Cortex of kidney (tissue), 1 donor: ENCODE measurements at places on chromosomes 12 and 14.

- DNase-seq: no peak
Observed at GRCh38 chr12:108640802-108641445, 7.2 kb upstream of the SELPLG start.

GRCh38 chr14:46985529-46986380, 334.2 kb upstream of the RPL10L start:
- DNase-seq: no peak

GRCh38 chr12:75571204-75571603, 59.8 kb upstream of the KRR1 start:
- DNase-seq: no peak

- no peak for DNase-seq
Observed at GRCh38 chr12:13891902-13892301, 89.5 kb downstream of the GRIN2B start.

GRCh38 chr14:89915114-89915878, 39.2 kb downstream of the EFCAB11 start:
- no peak for DNase-seq

GRCh38 chr12:62379026-62379722, 87.5 kb upstream of the MON2 start:
- no peak for DNase-seq

GRCh38 chr12:3034067-3034750, 43.0 kb upstream of the TSPAN9 start:
- no peak for DNase-seq

GRCh38 chr14:68718023-68718990, 74.6 kb downstream of the ZFP36L1 start:
- DNase-seq: no peak

DNA sequence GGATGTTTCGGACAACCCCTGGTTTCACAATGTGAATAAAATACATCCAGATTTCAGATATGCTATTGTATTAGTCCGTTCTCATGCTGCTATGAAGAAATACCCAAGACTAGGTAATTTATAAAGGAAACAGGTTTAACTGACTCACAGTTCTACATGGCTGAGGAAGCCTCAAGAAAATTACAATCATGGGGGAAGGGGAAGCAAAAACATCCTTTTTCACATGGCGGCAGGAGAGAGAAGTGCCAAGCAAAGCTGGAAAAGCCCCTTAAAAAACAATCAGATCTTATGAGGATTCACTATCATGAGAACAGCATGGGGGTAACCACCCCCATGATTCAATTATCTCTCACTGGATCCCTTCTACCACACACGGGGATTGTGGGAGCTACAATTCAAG, 451.7 kb downstream of the MDGA2 start:
- no peak for DNase-seq

DNA sequence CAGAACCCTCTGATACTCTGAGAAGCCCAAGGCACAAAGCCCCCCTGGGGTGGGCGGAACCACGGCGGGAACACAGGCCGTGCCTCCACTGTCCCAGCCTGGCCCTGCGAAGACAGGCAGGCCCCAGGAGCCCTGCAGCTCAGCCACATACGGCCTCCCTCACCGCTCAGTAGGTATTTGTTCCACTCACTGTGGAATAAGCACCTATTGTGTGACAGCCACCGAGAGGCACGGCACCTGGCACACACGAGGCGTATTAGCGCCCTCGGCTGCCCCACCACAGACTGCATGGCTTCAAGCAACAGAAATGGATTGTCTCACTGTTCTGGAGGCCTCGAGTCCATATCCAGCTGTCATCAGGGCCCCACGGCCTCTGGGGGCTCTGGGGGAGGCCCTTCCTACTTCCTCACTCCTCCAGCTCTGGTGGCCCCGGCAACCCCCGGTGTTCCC, 66.3 kb downstream of the NCOR2 start:
- DNase-seq: no peak

- no peak for DNase-seq
Observed at GRCh38 chr12:15788233-15789219, 662 bp downstream of the EPS8 start.

DNA sequence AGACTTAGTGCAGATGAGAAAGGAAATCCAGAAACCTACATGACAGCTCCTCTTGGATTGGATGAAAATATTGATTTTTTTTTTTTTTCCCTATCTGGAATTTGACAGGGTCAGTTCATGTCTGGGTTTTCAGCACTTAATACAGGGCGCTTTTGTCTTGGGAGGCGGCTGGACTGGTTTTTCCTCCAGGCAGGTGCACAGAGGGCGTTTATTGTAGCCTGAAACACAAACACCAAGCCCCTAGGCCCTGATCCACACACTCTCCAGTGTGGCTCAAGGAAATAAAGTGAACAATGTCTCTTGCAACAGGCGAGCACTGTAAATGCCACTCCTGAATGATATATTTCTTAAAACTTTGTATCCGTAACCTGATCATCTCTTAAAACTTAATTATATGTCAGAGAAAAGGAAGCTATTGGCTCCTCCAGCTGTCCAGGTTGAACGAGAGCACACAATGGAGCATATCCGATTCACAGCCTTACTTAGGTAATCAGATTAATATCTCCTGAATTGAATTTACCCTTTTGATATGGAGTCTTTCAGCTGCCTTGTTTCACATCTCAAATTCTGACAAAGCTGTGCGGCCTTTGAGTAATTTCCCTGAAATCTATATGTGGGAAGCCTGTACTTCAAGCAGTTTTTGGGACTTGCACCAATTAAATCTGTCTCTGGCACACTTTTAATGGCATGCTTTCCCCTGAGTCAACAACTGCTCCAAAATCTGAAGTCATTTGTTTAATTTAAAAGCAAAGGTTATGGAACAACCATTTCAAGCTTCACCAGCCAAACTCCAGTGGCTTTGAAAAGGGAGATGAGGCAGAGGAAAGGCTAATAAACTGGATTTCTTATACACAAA, 485.7 kb downstream of the ZFP36L1 start:
- no peak for DNase-seq

DNA sequence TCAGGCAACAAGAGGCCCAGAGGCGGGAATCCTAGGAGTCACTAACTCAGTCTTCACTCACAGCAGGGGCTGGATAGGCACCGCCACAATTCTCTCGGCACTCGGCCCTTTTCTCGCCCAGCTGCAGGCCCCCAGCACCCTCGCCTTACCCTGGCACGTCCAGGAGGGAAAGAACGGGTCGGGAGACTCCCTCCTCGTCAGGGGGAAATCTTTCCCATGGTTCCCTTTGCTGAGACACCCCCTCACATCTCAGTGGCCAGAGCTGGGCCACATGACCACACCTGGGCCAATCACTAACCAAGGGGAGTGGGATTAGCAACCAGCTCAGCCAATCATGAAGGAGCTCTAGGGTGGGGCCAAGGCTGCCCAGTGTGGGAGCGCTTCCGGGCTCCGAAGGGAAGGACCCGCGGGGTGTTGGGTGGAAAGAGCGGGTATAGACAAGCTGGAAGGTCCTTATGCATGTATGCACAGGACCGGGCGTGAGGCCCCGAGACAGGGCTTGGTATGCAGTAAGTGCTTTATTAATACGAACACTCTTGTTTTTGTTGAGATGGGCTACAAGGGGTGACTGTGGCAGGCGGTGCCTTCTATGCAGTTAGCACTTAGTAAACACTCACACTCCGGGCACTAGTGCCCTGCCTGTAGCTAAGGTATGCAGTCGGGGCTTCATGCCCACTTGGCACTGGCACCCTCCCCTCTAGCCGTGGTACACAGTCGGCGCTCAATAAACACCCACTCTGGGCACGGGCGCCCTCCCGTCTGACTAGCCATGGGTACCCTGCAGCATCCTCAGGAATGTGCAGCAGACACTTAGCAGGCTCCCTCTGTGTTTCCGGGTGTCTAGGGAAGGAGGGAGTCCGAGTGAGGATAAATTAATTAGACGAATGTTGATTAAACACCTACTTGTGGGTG, 40.3 kb downstream of the ADGRD1 start:
- no peak for DNase-seq

GRCh38 chr12:131547555-131547954, 163.3 kb upstream of the SFSWAP start:
- no peak for DNase-seq

GRCh38 chr12:95497031-95497430, 23.1 kb downstream of the METAP2 start:
- DNase-seq: no peak

DNA sequence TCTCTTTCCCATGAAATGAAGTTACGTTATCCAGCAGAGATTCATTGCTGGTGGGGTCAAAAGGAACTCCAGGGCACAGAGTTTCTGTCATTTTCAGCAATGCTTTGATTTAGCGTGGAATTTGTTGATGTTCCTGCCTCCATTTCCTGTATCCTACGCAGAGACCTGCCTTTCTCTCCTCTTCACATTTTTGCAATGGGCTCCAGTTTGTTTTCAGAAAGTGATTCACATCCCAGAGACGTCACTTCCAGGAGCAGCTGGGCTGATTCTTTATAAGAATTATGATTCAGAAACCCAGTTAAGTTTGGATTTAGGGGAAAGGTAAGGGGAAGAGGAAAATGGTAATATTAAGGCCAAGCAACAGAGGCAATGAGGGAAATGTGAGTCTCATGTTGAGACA, 11.6 kb downstream of the RNASE10 start:
- DNase-seq: no peak

- no peak for DNase-seq
Observed at GRCh38 chr12:129520739-129521138, 383.1 kb downstream of the TMEM132D start.

DNA sequence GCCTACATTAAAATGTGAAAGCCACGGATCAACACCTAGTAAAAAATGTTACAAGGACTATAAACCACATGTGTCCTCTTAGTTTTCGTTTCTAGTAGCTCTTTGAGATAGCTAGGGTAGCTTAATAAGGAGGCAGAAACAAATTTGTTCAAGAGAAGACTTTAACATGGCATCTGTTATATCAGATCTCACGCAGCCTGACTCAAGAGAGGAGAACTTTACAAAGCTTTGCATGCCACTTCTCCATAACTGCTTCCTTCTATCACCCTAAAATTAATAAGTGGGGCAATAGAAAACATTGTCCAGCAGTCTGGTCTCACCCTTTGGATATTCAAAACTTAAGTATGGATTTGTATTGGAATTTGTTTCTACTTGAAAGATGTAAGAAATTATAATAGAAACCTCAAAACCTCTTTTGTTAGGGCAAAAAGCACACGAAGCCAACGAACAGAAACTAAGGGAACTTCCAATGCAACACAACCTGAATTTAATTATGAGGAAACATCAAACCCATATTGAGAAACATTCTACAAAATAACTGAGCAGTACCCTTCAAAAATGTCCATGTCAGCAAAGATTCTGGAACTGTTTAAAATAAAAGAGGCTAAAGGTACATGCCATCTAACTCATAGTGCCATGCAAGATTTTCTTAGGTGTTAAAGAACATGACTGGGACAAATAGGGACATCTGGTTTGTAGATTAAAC, 194.8 kb downstream of the LRIG3 start:
- DNase-seq: no peak
